Stimulated activated CD8-positive, alpha-beta memory T cell treated with anti-CD3 and anti-CD28 coated beads, Interleukin-4, amount 100 ng/mL, for 4 hours (primary cell): ENCODE measurements at places on chromosomes 7 and 10.

DNA sequence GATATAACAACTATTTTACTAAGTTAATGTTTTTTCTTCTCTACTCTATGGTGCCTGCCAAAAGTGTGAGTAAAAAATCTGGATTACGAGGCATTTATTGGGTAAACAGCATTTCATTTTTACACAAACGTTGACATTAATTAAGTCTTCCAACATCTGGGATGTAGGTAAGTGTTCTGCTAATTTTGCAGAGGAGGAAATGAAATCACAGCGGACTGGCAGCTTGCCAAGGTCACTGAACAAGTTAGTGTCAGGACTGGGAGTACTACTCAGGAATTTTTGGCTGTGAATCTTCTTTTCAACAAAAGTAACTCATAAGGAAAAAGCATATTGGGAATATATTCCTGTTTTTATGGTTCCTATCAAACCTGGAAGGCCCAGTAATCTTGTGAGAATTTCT is 612.1 kb upstream of the FZD8 start:
- DNase-seq, result no peak

GRCh38 chr10:12479437-12479844 is 130.1 kb downstream of the CAMK1D start:
- DNase-seq, result no peak

DNA sequence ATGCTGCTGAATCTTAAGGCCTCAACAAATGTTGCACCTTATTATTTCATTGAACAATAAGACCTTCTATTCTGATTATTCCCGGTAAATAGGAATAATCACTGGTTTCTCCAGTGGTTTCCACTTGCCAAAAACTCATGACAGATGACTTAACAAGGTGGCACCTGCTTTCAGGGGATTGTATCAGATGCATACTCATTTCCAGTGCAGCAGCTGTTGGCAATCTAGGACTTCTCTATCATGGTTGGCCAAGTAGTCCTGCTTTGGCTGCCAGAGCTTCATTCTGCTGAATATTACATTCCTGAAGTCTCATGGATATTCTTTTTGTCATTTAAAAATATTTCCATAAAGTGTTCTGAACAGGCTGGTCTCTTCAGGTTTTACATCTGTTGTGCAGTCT is 193.3 kb downstream of the ADK start:
- no peak for DNase-seq

DNA sequence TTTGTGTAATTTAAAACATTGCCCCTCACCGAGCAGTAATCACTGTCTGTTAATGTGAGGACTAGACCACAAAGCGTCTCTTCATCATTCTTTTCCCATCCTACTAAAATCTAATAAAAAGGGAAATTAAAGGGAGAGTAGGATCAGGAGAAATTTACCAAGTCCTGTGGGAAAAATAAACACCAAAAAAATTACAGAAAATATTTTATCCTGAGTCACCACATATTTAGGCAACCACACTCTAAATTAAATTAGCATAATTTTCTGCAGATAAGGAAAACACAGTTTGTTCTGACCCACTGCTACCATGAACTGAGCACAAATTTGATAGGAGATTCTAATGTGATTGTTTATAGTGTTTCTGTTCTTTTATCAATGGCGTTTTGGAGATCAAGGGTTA is 49.3 kb downstream of the CCDC6 start:
- no peak for DNase-seq

DNA sequence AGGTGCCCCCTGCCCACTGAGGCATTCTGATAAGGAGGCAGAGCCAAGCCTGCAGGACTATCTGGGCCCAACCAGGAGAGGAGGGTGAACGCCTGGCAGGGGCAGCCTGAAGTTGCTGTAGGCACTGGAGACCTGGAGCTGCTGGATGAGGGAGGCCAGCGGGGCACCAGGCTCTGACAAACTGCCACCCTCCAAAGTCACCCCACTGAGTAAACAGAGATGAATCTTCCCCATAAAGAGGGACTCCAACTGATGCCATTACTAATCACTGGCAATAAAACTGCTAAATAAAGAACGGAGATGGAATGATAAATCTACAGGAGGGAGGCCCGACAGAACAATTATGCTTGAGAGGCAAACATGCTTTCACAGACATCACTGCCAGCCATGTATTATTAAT is 44.2 kb downstream of the DRGX start:
- DNase-seq, result no peak

GRCh38 chr7:24475166-24475961 is 97.9 kb upstream of the PALS2 start:
- no peak for DNase-seq

- no peak for DNase-seq
Measured at GRCh38 chr7:40058636-40059035, 75.8 kb downstream of the MPLKIP start.

DNA sequence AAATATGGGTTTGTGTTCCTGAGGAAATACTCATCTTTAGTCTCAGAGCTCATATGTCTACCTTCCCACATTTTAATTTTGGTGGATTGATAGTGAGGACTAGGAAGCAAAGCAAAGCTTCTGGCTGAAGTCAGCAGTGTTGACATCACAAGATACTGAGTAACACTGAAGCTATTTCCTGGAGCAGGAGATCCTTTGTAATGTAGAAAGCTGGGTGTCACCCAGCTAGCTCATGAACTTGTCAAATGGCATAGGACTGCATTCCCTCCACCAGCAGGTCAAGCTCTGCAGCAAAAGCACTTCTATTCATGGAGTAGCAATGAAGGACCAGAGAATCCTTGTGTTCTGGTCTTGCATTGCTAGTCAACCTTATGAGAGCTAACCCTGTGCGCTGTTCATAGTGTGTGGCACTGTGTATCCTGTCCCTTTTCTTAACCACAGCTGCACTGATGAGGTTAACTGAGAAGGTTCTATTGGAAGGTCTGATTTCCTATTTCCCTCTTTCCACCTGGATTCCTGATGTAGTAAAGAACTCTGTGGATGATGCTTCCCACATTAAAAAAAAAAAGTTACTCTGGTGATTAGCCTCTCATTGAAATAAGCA is 94.8 kb upstream of the ZNF804B start:
- DNase-seq, result no peak

- no peak for DNase-seq
Measured at GRCh38 chr10:110069502-110069982, 61.8 kb downstream of the ADD3 start.

GRCh38 chr10:103202319-103202718 is 9.2 kb upstream of the NT5C2 start:
- no peak for DNase-seq

DNA sequence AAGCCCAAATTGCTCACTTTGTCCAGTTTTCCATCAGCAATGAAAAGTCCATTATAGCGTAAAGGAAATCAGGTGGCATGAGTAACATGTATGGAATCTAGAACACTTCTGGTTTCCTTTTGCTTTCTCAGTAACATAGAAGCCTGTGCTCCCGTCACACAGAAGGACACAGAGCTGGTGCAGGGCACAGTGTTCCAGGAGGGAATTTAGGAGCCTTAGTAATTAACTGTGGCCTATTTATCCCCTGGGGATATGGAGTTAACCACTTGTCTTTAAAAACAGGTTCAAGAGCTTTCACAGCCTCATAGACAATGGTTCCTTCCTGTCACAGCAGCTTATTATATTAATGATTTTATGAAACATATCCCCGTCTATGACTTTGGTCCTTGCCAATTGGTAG is 189.9 kb downstream of the NEBL start:
- DNase-seq, result no peak

- no peak for DNase-seq
Measured at GRCh38 chr7:15720849-15721471, 34.5 kb upstream of the MEOX2 start.

GRCh38 chr7:43057141-43057540 is 55.3 kb upstream of the HECW1 start:
- DNase-seq, result no peak

GRCh38 chr7:77866786-77867536 is 68.4 kb downstream of the PHTF2 start:
- no peak for DNase-seq

DNA sequence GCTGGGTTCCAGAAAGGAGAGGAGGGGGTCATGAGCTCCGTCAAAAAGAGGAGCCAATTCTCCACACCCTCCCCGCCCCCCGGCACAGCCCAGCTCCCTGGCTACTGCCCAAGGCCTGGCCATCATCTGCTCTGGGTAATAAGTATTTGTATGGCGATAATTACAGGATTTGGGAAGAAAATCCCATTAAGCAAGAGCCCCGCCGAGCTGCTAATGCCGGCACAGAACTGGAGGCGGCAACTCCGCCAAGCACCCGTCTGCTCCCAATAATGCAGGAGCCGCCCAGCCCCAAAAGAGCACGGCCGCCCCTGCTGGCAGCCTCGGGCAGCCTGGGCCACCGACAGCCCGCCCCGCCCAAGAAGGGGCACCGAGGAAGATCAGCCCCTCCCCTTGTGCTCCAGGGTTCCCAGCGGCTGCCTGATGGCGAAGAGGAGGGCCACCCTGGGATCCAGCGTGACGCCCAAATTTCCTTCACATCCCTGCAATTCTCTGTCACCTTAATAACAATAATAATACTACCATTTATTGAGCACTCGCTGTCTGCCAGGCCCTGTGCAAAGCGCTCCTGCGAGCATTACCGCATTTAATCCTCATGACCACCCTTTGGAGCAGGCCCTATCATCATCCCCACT is 5.9 kb downstream of the SLIT1 start:
- no peak for DNase-seq

DNA sequence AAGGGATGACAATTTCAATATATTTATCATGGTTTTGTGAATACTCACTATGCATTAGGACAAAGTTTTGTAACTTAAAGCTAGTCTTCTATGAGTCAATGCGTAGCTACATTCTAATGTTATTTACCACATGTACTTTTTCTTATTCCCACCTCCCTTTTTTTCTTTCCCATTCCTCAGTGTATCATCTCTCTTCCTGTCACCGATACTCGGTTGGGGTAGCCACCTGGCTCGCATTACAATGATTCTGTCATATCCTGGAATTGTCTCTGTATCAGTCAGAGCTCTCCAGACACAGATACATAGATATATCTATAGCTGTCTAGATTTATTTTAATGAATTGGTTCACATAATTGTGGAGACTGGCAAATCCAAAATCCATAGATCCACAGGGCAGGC is 9.8 kb upstream of the RALA start:
- DNase-seq, result no peak

DNA sequence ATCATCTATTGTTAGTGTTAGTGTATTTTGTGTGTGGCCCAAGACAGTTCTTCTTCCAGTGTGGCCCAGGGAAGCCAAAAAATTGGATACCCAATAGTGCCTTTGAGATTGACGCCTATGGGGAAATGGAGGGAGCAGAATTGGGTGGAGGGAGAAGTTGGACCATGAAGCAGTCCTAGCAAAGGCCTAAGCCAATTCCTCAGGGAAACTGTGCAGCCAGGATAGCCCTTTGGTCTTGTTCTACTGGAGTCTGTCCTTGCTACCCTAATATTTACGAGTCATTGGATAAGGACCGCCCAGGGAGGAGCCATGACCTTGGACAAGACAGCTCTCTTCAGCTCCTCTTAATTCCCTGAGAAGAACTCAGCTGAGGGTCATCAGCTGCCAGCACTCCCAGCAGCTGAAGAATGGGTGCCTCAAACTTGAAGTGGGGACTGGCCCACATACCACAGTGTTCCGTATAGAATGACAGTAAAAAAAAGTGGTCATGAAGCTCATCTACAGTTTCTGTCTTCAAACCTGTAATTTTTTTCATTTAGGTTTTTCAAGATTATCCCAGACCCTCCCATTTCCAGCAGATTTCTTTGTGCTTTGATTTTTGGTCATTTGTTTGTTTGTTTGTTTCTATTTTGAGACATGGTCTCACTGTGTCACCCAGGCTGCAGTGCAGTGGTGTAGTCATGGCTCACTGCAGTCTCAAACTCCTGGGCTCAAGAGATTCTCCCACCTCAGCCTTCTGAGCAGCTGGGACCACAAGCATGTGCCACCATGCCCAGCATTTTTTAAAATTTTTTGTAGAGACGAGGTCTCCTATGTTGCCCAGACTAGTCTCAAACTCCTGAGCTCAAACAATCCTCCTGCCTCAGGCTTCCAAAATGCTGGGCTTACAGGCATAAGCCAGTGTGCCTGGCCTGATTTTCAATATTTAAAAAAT is 81.2 kb downstream of the C1GALT1 start:
- no peak for DNase-seq

DNA sequence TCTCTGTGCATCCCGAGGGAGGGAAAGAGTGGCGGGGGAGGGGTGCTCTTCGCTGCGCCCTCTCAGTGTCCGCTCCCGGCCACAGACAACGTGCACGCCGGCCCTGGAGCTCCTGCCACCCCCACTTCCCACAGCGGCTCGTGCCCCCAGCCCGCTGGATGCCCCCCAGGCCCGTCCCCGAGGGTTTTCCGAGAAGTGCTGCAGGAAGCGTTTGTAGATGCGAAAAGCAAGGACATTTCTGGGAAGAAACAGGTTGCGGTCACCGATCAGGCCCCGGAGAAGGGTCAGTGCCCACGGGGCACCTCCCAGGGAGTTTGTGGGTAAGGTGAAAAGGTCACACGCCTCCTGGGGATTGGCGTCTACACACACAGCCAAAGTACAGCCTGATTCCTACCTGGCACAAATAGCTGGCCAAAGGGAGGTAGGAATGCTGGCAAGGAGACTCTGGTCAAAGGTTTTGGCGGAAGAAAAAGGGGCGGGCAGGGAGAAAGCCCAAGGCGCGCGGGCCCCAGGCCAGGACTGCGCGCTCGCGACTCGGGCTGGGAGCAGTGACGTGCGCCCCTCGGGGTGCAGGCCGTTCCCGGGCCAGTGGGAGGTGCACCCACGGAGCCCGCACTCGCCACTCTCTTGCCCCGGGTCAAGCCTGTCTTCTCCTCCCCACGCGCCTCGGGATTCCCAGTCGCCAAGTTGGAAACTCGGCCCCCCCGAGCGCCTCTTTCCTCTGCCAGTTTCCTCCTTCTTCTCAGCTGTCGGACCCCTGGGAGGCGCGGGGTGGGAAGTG is 1.5 kb upstream of the NRP1 start:
- no peak for DNase-seq

DNA sequence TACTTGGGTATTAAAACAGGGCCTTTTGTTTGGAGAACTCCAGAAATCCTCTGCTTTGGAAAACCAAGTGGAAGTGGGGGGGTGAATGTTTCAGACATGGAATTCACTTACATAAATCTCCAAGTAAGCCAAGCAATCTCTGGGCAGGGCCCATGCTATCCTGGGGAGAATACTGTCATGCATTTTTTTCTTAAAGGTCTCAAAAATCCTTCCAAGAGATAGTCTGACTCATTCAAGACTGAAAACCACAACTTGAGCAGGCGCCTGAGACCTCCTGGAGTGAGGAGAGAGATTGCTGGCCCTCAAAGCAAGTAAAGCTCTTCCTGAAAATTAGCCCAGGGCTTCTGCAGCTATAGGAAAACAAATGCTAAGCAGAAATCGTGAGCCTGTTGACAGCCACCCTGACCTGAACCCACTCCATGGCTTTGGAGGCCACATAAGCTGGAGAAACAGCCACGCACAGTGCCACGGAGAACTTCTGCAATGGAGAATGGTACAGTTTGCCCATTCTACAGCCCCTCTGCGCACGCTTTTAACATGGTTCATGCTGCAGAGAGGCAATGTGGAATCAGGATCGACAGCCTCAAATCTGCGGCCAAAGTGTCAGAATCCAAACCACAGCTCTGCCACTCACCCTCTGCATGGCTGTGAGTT is 203.1 kb upstream of the AUTS2 start:
- no peak for DNase-seq

GRCh38 chr10:44858017-44858371 is 53.1 kb upstream of the TMEM72 start:
- no peak for DNase-seq
